ENCODE measurements at places on chromosomes 4 and X.

GRCh38 chr4:101989551-101989950, 199.0 kb downstream of the BANK1 start:
- DNase-seq = peak; percentile 23

- no peak for DNase-seq
Observed at GRCh38 chrX:69815063-69815462, 199.2 kb downstream of the EDA start.

DNA sequence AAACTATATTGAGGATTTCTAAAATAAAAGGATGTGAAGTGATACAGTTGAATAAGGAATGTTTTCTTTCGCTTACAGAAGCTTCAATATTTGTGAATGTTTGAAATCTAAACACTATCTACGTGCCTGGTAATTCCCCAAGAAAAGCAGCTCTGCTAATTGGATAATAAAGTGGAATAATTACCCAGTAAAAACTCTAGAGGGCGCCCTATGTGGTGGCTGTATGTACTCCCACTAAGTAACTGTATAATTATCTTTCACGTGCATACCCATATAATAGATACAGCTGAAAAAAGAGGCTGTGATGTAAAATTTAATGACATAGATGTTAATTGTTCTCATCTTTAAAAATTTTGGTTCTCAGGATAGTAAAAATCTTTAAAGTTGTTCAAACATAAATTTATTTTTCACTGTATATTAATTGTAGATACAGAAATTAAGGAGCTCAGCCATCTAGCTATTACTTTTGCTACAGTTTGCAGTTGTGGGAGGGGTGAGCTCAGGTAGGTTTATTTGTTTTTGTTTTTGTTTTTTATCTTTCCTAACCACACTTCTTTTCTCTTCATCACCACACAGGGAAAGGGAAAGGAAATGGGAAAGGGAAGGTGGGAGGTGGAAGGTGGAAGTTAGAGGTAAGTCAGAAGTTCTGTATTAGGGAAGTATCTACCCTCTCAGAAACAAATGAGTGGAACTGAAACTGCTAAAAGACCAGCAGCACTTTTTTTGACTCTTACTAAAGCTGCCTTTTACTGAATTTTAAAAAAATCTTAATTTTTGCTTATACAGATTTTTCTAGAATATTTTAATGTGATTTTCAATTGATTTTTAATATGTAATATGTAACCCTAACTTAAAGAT, 151.7 kb upstream of the RPS6KA6 start:
- DNase-seq = peak; percentile 1

DNA sequence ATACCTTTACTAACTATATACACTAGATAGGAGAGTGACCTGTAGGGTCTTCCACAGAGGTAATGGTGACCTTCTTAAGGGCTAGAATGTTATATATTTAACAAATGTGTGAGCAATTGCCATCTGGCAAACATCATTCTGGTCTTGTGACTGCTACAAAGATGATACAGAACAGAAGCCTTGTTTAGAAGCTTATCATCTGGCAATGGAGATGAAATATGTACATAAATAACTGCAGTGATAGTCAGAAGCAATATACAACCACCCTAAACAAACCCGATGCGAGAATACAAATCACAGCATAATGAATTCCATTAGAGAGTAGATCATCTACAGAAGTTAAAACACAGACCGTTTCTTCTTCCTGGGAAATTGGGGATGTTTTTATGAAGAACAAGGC, 952.7 kb upstream of the SLIT2 start:
- no peak for DNase-seq

- peak; percentile 10 for DNase-seq
Observed at GRCh38 chr4:62940229-62940628, 1469.0 kb downstream of the TECRL start.

- no peak for DNase-seq
Observed at GRCh38 chr4:52572936-52573485, 86.1 kb downstream of the USP46 start.

DNA sequence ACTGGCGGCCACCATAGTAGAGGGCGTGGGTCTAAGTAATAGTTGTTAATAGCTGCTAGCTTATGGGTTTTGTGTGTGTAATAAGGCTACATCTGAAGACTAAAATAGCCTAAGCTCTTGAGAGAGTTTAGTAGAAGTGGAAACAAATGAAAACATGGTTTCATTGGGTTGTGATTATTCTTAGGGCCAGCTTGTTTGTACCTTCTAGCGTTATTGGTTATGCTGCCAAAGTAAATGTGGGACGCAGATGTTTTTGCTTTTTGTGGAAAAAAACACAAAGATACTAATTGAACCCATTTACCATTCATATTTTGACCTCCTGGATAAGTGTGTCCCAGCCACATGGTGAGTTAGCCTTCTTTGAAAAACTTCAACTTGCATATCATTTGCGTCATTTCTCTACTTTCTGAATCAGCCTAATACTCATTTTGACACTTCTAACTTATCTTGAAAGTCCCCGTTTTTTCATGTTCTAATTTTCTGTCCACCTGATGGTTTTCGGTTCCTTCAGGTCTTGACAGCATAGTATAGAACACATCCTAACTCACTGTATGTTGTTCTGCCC, 305.3 kb downstream of the FRMPD4 start:
- no peak for DNase-seq

DNA sequence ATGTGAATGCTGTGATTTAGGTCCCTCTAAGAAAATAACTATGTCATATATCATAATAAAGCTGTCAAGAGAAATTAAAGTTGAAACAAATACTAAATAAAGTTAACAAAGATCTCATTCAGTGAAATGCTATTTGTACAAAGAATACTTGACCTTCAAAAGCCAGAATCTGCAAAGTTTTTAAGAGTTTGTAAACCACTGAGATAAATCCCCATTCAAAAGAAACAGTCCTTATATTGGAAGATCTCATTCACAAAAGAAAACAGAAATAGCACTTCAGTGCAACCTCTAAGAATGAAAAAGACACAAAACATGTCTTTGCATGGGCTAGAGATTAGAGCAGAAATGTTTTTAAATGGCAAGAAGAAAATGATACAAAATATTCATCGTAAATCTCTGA, 149.1 kb upstream of the USP38 start:
- no peak for DNase-seq

DNA sequence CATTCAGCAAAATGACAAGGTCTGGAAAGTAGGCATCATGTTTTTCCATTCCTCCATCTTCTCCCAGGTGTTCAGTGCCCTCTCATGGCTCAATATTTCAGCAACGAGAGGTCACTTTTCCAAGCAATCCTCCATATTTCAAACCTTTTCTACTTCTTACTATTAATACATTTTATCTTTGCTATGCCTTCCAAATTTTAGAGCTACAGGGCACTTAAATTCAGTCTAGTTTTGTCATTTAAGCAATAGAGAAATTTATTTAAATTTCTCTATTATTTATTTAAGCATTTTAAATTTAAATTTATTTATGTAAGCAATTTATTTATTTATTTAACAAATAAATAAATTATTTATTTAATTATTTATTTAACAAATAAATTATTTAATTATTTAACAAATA, 305.1 kb upstream of the ANXA10 start:
- no peak for DNase-seq
